ENCODE measurements at places on chromosomes 4 and X.

DNA sequence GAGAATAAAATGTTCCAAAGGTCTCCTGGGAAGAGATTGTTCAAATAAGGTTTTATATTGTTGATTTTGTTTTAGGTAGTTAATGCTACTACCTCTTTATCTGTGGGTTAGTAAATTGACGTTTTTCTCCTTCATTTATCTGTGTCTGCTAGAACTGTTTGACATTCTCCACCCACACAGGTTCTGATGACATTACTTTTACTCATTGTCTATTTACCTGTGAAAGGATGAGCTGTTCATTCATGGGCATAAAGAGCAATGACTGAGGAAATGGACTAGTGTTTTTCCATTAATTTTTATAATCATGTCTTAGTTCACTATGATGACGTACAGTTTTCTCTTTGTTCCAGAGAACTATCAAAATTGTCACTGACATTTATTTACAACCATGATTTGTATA, 75.6 kb downstream of the CPE start:
- DNase-seq, result no peak

DNA sequence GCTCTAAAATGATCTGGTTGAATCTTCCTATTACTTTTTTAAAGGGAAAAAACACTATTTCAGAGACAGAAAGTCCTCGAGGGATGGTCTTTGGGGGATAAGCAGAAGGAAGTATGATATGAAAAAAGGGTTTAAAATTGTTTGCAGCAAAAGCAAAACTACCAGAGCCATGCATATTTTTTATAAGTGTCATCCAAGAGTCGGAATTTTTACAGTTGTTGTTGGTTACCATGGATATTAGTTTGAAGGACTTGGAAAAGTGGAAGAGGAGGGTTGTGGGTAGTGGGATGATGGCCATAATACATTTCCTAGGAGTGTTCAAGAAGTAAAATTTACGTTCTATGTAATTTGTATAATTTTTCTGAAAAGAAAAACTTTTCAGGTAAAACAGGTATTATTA, 134.4 kb downstream of the PCDH7 start:
- no peak for DNase-seq

DNA sequence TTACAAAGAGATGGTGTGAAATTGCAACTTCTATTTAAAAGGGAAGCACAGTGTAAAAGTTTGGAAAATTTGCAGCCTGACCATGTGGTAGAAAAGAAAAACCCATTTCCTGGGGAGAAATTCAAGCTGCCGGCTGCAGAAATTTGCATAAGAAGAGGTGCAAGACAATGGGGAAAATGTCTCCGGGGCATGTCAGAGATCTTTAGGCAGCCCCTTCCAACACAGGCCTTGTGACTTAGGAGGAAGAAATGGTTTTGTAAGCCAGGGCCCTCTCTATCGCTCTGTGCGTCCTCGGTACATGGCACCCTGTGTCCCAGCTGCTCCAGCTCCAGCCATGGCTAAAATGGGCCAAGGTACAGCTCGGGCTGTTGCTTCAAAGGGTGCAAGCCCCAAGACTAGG, 40.4 kb downstream of the CCDC158 start:
- no peak for DNase-seq

DNA sequence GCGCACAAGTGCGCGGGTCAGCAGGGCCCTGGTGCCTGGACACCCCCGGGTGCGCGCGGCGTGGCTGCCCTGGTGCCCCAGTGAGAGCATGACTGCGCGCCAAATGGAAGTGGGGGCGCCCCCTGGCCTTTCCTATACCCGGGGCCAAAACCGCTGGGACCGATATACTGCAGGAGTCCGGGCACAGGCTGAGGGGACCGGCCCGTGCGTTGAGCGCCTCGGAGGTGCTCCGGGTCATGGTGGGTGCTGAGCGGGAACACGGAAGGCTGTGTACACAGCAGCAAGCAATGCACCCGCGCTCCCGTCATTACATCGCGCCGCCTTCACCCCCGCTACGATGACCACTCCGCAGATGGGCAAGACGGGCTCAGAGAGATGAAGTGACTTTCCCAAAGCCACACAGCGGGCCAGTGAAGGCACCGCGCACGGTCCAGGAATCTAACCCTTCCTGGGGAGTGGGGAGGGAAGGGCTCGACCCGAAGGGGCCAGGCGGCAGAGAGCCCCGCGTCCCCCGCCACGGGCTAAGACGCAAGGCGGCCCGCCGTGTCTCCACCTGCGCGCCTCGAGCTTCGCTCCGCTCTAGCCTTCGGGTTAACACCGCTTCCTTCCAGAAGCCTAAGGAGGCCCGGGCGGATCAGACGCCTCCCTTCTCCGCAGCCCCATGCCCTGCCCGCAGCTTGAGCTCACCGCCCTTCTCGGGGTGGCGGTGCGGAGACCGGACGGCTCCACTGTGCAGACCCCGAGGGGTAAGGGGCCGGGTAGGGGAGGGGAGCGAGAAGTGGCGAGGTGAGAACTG, 11.3 kb downstream of the HMX1 start:
- DNase-seq, result no peak

DNA sequence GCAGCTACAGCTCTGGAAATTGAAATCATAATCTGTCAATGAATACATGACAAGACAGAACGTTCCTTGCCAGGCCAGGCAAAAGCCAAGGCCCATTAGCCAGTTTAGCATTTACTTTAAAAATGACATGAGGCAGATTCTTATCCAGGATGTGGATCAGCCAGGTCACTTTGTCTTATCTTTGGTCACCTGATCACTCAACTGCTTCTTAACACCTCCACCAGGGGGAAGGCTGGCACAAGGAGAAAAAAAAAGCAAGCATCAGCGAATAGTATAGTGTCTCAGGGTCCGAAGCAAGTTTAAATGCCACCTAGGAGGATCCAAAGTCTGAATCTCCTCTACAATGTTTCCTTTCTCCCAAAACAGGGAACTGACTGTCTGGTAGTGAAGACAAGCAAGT, 18.8 kb downstream of the ATP1B4 start:
- no peak for DNase-seq

DNA sequence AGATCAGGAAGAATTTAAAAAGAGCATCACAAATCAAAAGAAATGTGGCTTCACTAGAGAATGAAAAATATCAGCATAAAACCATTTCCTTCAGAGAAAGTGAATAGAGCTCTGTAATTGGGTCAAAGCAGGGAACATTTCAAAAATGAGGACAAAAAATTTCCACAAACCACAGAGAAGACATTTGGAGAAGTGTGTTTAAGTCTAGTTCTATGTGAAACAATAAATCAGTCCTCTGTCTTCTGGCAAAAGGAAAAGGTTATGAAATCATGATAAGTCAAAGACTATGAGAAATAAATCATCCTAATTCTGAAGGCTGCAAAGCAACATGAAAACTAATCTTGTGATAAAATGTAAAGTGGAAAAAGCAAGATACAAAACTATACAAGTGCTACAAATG, 27.9 kb downstream of the SMPX start:
- peak; percentile 66 for DNase-seq

DNA sequence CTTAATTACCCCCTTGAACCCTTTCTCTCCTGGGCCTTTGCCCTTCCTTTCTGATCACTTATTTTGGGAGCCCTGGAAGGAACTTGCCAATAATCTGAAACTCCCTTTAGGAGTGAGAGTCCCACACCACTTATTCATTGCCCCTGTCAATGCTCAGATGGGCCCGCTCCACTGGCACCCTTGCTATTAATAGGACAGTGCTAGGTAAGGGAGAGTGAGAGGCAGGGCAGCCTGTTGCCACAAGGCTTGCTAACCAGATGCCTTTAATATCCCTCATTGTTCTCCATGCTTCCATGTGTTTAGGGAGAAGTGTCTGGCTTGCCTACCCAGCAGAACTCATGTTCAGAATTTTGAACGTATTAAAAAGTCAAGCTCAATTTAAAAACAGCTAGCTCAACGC, 1.7 kb upstream of the NHS start:
- no peak for DNase-seq

DNA sequence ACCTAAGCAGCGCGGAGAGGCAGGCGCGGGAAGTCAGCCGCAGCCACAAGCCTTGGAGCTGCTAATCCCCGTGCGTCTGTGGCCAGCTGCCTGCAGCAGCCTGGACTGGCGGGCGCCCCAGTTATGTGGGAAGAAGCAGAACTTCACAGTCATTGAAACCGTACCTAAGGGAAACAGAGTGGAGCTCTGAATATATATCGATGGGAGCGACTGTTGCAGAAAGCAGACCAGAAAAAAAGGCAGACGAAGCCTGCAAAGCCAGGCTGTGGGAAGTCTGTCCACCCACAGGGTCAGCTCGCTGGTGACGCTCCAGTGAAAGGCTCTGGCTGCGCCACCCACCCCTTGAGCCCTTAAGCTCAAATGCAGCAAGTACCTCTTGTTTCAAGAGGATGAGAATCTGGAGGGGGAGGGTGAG, 24.7 kb downstream of the KCNE5 start:
- DNase-seq, result peak; percentile 23

GRCh38 chr4:6446130-6446482, 26.3 kb downstream of the PPP2R2C start:
- no peak for DNase-seq

DNA sequence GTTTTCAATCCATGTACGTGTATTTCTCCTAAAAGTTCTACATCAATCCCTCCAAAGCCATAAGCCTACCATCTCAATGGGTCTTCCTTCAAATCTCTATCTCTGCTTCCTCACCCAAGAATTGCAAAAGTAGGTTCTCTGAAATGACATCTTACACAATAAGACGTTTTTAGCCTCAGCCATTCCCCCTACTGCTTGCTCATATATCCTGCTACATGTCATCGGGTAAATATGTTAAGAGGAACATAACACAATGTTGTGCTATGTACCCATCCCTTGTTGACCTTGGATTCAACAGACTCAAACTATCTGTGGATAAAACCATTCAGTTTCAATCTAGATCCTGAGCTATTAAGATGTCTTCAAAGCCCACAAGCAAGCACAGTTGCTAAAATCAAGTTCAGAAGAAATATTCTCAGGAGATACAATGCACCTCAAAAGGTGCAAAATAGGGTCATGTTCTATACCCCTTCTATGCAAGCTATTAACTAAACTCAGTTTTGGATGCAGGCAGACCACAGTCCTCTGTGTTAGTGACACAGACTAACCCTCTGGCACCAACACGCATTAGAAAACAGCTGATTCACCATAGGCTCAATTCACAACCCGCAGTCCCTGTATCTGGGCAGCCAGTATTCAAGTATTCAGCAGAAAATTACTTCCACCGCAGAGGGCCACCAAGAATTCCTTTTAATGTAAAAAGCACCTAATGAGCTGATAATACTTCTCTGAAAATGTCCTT, 56.8 kb downstream of the CD99L2 start:
- peak; percentile 23 for DNase-seq

DNA sequence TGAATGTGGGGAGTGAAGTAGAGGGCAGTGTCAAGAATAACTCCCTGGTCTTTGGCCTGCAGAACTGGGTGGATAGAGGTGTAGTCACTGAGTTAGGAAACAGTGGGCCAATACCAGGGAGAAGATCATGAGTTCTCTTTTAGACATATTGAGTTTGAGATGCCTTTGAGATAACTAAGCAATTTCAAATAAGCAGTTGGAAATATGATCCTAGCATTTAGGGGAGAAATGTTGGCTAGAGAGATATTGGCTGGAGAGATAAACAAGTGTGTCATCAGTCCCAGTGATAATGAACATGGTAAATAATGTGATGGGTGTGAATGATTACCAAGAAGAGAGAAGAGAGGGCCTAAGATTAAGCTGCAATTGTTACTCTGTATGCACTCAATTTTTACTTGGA, 95.3 kb upstream of the HPRT1 start:
- DNase-seq, result no peak

GRCh38 chr4:76550966-76551780, 116.1 kb downstream of the SHROOM3 start:
- DNase-seq, result peak; percentile 68

- no peak for DNase-seq
Observed at GRCh38 chr4:80027611-80028010, 45.4 kb downstream of the ANTXR2 start.

DNA sequence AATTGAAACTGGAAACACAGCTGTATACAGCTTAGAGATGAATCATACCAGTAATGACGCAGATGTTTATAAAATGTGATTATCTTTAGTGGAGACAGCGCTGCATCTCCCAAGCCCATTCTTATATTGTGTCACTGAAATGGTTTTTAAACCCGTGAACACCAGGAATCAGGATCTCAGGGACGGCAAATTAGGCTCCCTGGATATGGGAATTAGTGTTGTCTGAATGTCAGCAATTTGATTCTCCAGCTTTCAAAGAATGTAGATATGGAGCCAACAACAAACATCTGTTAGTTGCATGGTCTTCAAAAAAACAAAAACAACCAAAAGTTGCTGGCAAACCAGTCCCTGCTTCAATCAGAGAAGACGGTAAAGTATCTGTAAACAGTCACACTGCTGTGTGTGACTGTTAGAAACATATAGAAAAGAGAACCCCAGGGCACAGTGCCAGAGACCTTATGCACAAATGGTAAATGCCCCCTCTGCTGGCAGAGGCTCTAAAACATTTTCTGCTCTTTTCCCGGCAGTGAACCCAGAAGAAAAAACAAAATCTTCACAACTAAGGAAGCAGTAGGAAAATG, 351.9 kb upstream of the FTHL17 start:
- DNase-seq, result peak; percentile 32

DNA sequence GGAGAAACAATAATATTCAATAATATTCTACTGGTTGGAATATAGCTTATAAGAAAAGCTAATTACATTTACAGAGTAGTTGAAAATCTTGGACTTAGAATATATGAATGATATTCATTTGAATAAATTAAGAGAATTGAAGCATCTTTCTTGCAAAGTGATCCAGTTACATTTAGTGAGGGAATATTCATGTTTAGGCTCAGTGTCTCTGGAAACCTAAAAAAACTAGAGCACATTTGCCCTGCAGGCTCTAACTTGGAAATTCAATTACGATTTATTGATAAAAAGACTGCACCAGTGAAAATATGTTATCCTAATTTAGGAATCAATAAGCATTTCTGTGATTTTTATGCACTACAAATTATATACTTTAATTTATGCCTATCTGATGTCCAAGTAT, 58.3 kb upstream of the RAP1GDS1 start:
- DNase-seq, result no peak

DNA sequence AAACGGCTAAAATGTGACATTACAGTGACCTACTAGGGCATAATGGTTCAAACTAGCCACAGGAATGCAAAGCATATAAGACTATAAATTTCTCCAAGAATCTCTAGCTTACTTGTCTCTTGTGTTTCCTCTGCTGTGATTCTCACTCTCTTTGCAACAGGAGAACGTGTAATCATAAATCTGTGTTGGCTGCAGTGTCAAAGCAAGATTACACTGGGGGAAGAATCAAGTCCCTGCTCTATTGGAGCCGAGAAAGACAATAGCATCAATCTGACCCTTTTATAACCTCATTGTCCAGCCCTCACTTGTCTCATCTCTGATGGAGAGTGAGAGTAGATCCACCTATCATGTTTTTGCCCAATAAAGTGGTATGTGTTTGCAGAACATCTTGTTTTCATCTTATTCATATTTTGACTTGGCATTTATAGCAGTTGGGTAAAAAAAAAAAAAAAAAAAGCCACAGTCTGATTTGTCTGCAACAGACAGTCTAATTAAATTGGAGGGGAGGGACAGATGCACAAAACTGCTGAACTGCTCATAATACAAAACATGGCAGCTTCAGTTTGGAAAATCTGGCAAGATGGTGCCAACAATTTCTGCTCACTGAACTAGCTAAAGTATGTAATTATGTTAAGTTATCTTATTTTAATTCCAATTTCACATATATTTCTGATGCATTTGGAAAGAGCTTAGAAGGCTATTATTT, 165.0 kb upstream of the GABRA2 start:
- DNase-seq, result no peak

- no peak for DNase-seq
Observed at GRCh38 chr4:65839164-65839931, 169.1 kb upstream of the EPHA5 start.

GRCh38 chr4:76187152-76187551, 26.5 kb downstream of the SCARB2 start:
- no peak for DNase-seq
